ENCODE measurements at places on chromosomes 5 and 9.
A peak's percentile ranks its signal among the peaks of the same experiment; 100 is the strongest.

DNA sequence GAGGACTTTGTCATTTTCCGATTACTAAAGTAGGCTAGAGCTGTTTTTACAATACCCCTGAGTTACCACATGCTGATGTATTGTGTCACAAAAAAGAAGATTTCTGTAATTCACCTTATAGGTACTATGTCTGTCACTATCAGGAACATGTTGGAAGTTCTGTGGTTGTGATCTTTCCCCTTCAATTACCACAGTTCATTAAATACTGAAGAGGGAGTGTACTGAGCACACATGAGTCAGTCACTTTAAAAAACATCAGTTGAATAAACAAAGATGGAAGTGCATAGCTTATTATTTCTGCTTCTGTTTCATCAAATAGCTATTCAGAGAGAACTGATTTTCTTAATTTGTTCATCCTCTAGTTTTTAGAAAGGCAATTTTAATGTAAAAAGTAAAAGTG is 31.7 kb downstream of the AP3S1 start:
- no peak for DNase-seq

DNA sequence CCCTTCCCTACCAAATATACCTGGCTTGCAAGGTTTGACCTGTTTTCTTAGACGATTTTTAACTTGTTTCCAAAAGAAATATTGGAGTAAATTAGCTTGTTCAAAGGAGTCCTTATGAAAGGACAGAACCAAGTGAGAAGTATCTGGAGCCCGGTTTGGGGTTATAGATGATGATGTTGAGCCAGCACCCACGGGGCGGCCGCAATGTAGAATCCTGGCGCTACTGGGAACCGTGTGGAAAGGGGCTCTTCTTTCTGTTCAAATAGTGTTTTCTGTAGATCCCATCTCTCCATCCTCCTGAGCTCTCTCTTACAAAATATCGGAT is 517 bp upstream of the EXOSC2 start:
- DNase-seq, result no peak

GRCh38 chr9:116154334-116154975 is 864 bp downstream of the PAPPA start:
- DNase-seq, result peak; percentile 12

DNA sequence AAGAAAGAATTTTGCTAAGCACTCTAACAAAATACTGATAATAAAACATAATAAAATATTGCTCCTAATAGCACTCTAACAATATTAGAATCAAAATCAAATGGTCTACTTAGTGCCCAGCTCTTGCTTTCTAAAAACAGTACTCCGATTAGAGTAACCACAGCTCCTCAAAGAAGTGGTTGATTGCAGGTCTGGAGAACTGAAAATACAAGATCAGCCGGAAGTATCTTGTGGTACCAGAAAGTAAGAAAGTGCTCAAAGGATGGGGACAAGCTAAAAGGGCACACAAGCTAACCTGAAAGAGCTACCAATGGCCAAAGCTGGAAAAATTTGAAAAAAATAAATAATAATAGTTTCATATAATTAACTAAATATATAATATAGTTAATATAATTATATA is 119.2 kb downstream of the CWC27 start:
- DNase-seq, result no peak

- no peak for DNase-seq
Measured at GRCh38 chr9:99140685-99141314, 35.9 kb downstream of the TGFBR1 start.

- DNase-seq, result no peak
Measured at GRCh38 chr5:142078221-142078620, 30.4 kb upstream of the NDFIP1 start.

DNA sequence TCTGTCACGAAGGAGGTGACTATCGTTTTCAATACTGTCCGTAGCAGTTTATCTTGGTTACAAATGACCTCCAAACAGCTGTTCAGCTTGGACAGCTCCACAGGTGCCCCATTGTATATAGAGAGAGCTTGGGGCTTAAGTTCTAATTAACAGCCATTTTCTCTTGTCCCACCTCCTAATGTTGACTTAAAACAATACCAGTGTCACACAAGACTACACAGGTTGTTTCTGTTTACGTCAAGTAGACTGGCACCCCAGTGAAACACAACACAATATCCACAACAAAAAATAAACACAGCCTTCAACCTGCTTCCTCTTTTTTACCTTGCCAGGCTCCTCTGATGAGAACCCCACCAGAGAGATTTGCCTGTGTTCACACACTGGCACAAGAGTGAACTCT is 39.8 kb upstream of the TLE1 start:
- no peak for DNase-seq

DNA sequence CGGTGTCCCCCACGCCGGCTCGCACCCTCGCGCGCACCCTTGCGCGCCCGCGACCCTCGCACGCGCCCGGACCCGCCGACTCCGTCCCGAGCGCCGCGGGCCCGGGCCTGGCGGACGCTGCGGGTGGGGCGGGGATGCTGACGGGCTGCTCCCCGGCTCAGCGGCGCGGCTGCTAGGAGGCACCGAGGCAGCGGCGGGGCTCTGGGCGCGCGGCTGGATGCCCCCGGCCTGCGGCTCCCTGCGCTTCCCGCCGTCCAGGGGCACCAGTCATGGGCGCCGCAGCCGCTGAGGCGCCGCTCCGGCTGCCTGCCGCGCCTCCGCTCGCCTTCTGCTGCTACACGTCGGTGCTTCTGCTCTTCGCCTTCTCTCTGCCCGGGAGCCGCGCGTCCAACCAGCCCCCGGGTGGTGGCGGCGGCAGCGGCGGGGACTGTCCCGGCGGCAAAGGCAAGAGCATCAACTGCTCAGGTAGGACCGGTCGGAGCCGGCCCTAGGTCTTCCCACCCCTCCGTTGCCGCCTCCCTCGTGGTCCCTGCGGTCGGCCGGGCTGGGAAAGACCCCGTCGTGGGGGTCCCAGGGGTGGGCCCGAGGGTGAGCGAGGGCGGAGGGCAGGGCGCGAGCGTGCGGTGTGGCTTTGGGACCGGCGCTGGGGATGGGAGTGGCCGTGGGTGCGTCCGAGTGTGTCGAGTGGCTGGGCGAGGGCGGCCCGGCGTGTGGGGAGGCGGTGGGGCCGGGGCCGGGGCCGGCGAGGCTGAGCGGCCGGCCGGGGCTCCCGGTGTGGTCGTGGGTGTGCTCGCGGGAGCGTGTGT is 530 bp downstream of the TMEFF1 start:
- no peak for DNase-seq

- no peak for DNase-seq
Measured at GRCh38 chr5:68720884-68721610, 372.8 kb upstream of the SLC30A5 start.

GRCh38 chr5:59764361-59764760 is 129.2 kb downstream of the PDE4D start:
- no peak for DNase-seq

DNA sequence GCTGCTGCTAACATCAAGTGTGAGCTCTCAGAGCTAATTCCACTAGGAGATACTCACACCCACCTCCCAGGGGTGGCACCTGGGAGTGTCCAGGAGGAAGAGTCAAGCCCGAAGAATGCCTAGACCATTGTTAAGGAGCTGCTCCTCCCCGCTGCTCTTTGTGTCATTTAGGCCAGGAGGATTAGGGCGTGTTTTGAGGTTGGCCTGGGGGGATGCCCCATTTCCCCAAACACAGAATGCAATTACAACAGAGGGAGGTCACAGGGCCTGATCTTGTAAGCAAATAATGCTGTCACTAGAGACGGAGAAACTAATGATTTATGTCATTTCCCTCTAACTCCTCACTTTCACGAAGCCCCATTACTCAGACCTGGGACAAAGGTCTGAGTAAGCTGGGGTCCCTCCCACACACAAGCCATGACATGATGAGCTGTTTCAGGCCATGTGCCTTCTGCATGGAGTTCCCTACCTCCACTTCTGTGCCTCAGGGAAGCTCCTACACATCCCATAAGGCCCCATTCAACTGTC is 312.5 kb downstream of the ACTL7B start:
- no peak for DNase-seq

GRCh38 chr9:4829969-4830368 is 37.2 kb downstream of the RCL1 start:
- DNase-seq, result no peak

DNA sequence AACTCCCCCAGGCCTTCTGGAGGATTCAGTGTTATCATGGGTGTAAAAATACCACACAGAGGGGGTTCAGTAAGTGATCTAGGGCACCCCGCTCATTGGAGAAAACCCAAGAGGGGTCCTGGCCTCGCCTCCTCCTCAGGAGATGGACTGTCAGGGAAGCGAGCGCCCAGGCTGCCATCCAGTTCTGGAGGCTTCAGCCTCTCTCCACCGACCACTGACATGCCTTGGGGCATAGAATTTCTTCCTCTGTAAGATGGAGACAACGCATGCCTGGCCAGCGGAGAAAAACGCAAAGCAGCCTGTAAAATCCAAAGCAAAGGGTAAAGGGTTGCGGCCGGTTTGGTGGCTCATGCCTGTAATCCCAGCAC is 165.4 kb downstream of the COL23A1 start:
- DNase-seq, result no peak

GRCh38 chr5:3452622-3453021 is 143.0 kb upstream of the IRX1 start:
- DNase-seq, result no peak

Measured in NCI-H526 treated with DMSO at 0.1 percent for 48 hours (cell line).